Activated CD8-positive, alpha-beta T cell treated with anti-CD3 and anti-CD28 coated beads, Interleukin-2, amount 10 ng/mL, durations not matched to agents 7 days and 5 days (primary cell): ENCODE measurements at places on chromosomes 12 and 14.

- DNase-seq, result no peak
These were observed 387.5 kb downstream of the TMEM121 start for GRCh38 chr14:105913861-105914260.

GRCh38 chr12:4535092-4535491, 3.6 kb upstream of the RAD51AP1 start:
- no peak for DNase-seq

- DNase-seq, result no peak
These were observed 4.8 kb downstream of the ABHD4 start for GRCh38 chr14:22602862-22603261.

GRCh38 chr14:101604935-101605780, 43.9 kb downstream of the DIO3 start:
- DNase-seq, result peak; percentile 15

- no peak for DNase-seq
These were observed 77.8 kb downstream of the SLC24A4 start for GRCh38 chr14:92400579-92401444.

GRCh38 chr12:6692888-6693287, 3.7 kb upstream of the ZNF384 start:
- no peak for DNase-seq

- DNase-seq, result no peak
These were observed 123.8 kb downstream of the KCNH5 start for GRCh38 chr14:62921466-62921865.

DNA sequence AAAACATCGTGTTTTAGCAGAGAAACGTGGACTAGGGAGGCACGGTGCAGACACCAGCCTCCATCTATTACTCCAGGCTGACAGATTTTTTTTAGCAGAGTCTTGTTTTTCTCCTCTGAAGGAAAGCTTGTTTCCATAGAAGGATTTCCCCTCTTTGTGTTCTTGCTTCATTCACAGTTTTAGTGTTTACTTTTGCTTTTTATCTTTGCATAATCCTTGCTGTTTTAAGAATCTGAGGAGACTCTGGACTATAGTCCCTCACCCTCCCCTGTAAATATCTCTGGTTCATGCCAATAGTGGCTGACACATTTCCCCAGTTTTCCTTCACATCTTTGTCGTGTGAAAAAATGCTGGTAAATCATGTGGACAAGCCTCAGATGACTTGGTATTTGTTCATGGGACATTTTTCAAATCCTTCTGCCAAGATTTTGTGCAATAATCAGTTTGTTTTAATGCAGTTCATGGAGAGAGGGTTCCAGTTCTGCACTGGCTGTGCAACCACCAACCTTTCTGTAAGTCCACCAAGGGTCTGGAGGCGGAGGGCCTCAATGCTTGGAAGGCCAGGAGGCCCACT, 39.9 kb upstream of the TMCC3 start:
- no peak for DNase-seq

DNA sequence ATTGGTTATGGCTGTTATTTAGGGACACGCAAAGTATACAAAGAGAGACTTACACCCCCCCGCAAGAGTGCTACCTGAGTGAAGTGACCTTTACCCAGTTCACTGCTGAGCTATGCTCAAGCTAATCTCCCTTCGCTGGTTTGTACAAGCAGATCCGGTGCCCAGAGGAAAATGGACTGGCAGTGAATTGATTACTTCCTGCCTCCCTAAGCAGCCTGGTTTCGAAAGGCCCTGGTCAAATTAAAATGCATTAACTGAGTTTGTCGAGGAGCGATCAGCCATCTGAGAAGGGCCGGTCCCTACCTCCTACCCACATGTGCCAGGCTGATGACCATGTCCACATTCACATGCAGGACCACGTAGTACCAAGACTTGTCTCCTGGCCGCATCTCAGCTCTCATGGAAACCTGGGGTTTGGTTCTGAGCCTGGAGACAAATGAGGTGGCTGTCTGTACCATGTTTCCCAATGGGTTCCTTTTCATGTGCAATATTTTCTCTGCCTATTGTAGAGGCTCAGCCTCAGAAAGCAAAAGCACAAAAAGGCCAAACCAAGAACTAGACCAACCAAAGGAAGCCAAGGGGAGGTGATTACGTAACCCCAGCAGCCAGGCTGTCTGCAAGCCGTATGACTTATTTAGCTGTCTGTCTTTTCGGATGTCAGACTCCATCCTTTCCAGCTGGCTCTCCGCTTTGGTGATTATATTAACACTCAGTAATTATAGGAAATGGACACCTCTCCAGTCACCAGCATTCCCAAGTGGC, 284.7 kb upstream of the PWP1 start:
- peak; percentile 53 for DNase-seq

DNA sequence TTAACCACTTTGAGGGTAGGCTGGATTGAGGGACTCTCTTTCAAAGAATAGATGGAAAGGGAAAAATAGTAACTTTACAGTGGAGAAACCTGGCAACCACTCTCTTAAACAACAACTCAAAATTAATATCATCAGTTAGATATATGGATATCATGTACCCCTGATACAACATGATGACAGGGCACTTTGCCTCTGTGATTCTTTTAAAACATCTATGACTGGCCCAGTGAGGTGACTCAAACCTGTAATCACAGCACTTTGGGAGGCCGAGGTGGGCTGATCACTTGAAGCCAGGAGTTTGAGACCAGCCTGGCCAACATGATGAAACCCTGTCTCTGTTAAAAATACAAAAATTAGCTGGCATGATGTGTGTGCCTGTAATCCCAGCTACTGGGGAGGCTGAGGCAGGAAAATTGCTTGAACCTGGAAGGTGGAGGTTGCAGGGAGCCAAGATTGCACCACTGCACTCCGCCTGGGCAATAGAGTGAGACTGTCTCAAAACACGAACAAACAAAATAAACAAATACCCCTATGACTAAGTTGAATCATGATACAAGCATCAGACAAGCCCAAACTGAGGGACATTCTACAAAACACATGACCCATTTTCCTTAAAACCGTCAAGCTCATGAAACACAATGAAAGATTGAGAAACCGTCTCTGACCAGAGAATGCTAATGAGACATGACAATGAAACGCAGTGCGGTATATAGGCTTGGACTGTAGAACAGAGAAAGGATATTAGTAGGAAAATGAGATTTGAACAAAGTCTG, 26.4 kb upstream of the SLC7A8 start:
- DNase-seq, result no peak

- DNase-seq, result no peak
These were observed 1100.3 kb downstream of the BCL11B start for GRCh38 chr14:98171654-98172053.

GRCh38 chr12:15116086-15116485, 105.1 kb downstream of the RERG start:
- DNase-seq, result no peak

GRCh38 chr12:122547330-122547729, 20.3 kb downstream of the KNTC1 start:
- no peak for DNase-seq

DNA sequence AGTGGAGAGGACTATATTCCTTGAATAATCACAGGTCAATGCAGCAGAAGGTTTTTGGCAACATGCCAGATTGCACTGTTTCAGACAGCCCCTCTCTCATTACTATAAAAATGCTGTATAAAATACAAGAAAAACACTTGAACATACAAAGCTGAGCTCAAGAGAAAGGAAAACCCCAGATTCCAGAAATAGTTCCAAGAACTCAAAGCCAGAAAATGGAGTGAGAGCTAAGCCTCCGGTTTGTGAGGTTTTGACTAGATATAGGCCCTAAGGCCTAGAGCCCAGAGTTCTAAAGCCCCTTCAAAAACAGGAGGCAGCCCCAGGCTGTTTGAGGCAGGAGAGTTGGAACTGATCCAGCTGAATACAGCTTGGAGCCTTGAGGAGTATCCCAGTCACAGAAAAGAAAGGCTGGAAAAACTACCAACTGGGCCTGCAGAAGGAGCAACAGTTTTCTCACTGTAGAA, 29.4 kb upstream of the ACTN1 start:
- no peak for DNase-seq

- DNase-seq, result no peak
These were observed 32.5 kb upstream of the PLEKHG6 start for GRCh38 chr12:6277982-6278438.
